ENCODE measurements at places on chromosomes 6 and 20.

GRCh38 chr20:23143098-23143497 is 57.0 kb upstream of the CD93 start:
- DNase-seq, result no peak

DNA sequence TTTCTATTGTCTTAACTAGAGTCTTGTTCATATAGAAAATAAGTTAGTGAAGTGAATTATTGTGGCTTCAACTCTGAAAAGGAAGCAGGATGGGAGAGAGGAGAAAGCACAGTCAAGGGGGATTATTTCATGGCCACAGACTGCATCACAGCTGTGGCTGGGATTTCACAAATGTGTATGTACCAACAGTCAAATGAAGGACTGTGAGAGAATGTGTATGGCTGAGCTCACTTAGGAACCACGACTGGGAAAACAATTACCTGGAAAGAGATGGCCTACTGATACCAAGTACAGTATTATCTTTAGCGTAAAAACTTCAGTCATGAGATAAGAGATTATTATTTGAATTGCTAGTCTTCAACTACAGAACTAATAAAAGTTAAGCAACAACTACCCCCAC is 54.9 kb downstream of the SESN1 start:
- no peak for DNase-seq

GRCh38 chr6:127342946-127343808 is at the start of gene ECHDC1:
Gene ECHDC1 (minus strand): TSS chr6:127343609. CDS start chr6:127331028, 12,581 bp downstream.
- peak; percentile 57 for DNase-seq

DNA sequence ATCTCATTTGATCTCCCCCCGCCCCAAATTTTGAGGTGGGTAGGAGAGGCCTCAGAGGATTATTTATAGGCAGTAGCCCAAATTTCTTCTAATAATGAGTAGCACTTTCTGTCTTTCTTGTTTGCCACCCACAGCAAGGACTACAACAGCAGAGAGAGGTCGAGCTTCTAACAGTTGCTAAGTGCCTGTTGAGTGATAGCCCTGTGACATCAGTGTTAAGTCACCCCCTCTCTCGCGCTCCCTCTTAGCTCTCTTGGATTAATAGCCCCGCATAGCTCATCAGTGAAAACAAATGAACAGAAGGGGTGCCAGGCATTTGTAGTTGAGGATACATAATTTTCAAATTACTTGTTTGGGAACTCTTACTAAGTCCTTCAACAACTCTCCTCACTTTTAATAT is 3.5 kb downstream of the ANKRD60 start:
- DNase-seq, result no peak

- DNase-seq, result no peak
These were observed 194.8 kb downstream of the ESR1 start for GRCh38 chr6:152002306-152002705.

Data from stimulated activated CD4-positive, alpha-beta T cell treated with anti-CD3 and anti-CD28 coated beads, TNF-alpha, amount 100 ng/mL, for 4 hours (primary cell).